ENCODE measurements at places on chromosomes 7 and 10.

DNA sequence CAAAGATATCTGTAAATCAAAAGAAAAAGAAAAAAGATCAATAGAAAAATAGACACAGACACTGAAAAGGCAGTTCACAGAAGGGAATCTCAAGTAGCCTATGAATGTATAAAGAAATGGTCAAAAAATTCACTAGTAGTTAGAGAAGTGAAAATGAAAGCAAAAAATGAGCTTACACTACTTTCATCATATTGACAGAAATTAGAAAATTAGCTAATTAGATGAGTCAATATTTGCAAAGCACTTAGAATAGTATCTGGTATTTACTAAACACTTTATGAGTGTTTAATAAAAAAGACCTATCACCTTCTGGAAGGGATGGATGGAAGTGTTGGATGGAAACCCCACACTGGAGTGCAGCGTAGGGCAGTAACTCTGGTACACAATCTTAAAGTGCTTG is 1.7 kb upstream of the CFAP58 start:
- no peak for DNase-seq

DNA sequence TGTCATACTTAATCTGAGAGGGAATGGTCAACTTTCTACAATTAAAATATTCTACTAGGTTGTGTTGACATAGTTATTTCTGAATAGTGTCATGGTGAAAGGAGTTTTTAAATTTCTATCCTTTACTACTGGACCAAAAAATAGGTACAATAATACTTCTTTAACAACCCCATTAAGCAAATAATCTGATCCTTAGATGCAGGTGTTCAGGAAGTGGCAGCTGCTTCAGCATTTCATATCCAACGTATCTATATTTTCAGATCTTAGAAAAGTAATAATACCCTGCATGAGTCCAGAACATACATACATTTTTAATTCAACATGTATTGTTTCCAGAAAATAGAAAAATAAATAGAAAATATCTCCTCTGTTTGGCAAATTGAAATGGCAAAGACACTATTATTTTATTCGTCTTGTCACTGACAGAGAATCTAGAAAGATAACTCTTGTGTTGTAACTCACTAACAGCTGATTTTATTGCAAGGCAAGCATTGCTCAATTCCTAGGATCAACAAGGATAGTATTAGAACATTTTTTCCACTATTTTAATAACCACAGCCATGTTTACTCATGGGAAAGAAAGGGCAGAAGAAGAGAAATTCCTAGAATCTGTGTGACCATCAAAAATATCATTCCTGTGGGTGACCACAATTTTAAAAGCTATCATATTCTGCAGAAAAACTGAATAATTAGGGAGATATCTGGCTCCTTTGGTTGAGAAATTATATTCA is 159.3 kb upstream of the CNTNAP2 start:
- no peak for DNase-seq

DNA sequence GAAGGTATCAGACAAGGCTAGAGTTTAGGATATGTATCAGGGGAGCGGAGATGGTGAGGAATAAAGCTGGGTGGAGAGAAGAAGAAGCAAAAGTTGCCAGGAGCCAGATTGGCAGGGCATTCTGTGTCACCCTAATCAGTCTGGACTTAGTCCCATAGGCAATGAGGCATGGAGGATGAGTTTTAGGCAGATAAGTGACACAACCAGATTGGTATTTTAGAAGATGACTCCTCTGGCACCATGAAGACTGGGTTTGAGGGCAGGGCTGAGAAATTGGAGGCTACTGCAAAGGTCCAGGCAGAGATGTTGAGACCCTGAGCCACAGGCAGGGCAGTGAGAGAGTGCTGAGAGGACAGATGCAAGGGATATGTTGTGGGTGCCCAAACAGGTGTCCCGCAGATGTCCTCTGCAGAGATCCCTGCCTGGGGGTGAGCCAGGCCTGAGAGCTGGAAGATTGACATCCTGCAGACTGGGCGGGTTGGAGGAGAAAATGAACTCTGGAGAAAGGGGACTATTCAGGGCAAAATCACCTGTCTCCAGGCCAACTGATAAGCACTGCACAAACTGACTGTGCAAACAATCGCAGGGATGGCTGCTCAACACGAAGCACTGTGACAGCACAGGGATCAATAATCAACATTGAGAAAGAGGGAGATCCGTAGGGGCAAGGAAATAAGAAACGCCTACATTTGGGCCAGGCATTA is 11.9 kb upstream of the HABP2 start:
- DNase-seq, result no peak

DNA sequence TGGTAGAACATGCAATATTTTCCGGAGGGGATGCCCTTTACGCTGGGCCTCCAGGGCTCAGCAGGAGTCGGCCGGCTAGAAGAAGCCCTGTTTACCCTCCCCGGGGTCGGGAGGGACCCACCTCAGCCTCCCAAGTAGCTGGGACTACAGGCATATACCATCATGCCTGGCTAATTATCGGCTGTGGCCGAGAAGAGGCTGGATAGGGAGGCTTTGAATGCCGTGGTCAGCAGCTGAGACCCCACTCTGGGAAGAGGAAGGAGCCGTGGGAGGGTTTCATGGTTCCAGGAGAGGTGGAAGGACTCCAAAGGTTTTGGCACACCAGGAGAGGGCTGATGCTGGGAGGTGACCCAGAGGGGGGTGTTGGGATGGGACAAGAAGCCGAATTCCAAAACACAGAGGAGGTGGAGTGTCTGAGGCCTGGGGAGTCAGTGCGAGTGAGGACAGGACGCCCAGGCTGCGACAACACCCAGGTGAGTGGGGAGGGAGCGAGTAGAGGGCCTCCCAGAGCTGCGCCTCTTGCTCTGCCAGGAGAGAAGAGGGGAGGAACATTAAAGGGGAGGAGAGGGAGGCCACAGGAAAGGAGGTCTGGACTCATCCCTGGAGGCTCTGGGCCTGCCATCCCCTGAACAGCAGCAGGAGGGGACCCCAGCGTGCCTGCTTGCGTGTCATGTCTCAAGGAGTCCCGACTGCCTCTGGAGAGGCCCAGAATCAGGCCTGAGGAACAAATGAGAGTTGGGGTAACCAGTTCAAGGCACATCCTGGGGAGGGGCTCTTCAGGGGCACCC is 19.6 kb downstream of the GRID2IP start:
- no peak for DNase-seq

- DNase-seq, result no peak
These were observed 18.6 kb downstream of the MAGI2 start for GRCh38 chr7:79434867-79435266.
